ENCODE measurements at places on chromosomes 2 and 18.

DNA sequence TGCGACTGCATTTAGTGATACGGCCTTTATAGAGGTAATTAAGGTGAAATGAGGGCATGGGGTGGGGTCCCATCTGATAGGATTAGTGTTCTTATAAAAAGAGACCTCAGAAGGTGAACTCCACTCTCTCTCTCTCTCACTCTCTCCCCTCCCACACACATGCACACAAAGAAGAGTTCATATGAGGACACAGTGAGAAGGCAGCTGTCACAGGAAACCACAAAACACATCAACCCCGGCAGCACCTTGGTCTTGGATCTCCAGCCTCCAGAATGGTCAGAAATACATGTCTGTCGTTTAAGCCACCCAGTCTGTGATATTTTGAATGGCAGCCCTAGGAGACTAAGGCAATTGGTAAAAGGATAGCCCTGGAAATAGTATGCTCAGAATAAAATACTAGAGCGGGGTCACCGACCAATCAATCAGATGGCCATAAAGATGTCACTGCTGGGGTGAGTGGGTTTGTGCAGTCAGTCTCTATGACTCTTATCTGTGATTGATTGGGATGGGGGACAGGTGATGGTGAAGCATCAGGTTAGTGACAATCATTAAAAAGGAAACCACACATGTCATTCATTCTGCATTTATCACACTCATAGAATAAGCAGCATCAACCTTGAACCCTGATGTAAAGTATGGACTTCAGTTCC is 118.9 kb upstream of the POU3F3 start:
- H3K27me3 ChIP-seq: peaks cover 3% of the 10 kb centered on the region
- no peaks in the 10 kb centered on the region for H3K36me3 ChIP-seq
- H3K4me3 ChIP-seq: no peak overlapping the region
- peak; percentile 6 for DNase-seq

GRCh38 chr2:205814039-205814364 is 131.7 kb downstream of the NRP2 start:
- no peak overlapping the region for H3K4me3 ChIP-seq
- H3K27ac ChIP-seq: no peak overlapping the region
- no peaks in the 10 kb centered on the region for H3K36me3 ChIP-seq
- H3K4me1 ChIP-seq: no peaks in the 10 kb centered on the region
- DNase-seq: no peak

GRCh38 chr18:56067214-56067894 is 479.4 kb upstream of the TCF4 start:
- H3K4me1 ChIP-seq: no peaks in the 10 kb centered on the region
- no peak overlapping the region for H3K4me3 ChIP-seq
- H3K27me3 ChIP-seq: no peaks in the 10 kb centered on the region
- no peak for DNase-seq
- H3K27ac ChIP-seq: no peak overlapping the region

DNA sequence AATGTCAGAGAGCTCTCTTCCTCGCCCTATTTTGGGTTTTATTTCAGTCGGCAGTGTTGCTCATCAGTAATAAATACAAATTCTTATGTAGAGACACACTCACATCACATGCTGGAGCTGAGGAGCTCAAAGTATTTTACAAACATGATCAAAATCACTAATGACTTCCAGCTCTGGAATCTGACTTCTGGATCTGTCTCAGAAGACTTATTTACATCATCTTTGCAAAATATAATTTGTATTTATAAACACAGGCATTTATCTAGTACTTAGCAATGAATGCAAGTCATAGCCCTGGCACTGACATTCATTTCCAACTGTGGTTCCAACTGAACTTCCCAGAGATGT is 327.1 kb downstream of the NCKAP5 start:
- no peaks in the 10 kb centered on the region for H3K4me1 ChIP-seq
- no peak overlapping the region for H3K27ac ChIP-seq
- no peak overlapping the region for H3K4me3 ChIP-seq
- H3K36me3 ChIP-seq: no peaks in the 10 kb centered on the region
- no peak for DNase-seq
- H3K27me3 ChIP-seq: no peaks in the 10 kb centered on the region

- DNase-seq: no peak
- H3K27ac ChIP-seq: no peak overlapping the region
- H3K27me3 ChIP-seq: peaks cover 3% of the 10 kb centered on the region
Measured at GRCh38 chr18:22057908-22058527, 111.4 kb upstream of the GATA6 start.
